ENCODE measurements at places on chromosomes 1 and 21.

DNA sequence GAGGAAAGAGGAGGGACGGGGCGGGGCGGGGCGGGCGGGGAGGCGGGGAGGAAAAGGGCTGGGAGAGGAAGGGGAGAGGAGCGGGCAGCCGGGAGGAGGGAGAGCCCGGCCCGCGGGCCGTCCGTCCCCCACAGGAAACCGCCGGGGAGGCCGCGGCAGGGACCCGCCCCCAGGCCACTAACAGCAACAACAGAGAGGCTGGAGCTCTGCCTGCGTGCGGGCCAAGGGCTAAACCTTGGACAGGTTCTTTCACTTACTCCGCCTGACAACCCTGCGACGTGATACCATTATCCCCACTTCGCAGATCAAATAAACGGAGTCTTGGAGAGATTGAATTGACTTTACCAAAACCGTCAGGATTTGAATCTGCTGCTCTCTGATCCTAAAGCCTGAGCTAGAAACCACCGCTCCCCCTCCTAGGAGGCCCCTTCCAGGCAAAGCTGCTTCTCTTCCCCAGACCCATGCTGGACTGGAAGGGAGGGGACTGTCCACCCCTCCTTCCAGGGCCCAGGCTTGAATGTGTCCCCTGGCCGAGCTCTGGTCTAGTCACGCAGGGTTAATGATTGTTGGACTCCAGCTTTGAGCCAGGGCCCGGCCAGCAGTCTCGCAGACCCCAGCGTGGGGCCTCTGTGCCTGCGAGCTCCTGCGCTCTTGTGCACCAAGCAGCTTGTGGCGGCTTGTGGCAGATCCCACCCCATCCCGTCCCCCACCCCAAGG is at the start of gene EVA1B:
Gene EVA1B, minus strand, starts transcription at position 10 of the 717 bp plus-strand sequence. CDS start 608 bp downstream, outside the sequence.
- DNase-seq, result no peak

DNA sequence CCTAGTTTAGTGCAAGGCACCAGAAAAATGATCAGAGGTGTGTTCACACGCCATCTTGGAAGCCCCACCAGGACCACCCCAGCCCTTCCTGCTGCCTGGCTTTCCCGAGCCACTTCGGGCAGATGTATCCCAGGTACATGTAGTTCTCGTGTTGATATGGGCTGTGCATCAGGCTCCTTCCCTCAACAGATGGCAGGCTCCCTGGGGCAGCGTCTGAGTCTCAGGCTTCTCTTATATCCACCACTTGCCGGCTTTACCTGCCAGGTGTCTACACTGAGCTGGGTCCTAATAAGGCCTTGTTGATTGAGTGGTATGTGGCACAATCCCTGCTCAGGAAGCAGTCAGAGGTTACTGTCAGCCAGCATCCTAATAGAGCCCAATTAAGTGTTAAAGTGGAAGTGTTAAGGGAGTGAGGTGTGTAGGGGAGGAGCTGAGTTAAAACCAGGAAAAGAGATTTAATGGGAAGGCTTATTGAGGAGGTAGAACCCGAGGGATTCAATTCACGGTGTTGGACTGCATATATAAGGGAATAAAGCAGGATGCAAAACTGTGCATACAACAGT is 8.5 kb downstream of the GPA33 start:
- DNase-seq, result no peak

GRCh38 chr1:81478219-81478618 is 322.5 kb upstream of the ADGRL2 start:
- DNase-seq, result no peak

GRCh38 chr1:226672339-226672762 is 66.7 kb downstream of the ITPKB start:
- DNase-seq, result no peak

- no peak for DNase-seq
Observed at GRCh38 chr1:168932539-168932938, 174.0 kb upstream of the ATP1B1 start.

DNA sequence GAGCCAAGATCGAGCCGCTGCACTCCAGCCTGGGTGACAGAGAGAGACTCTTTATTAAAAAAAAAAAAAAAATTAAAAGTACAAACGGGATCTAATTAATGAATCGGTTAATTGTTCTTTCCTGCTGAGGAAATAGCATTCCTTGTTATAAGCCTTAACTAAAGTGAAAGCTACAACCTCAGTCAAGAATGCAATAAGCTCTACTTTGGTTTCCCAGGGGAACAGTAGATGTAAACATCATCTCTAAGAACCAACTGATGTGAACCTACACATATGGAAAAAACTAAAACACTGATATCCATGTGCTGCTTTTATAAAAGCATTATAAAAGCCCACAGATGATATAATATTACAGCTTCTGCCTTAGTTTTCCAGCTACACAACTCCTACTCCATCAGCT is 41.9 kb downstream of the LPGAT1 start:
- DNase-seq, result no peak

- no peak for DNase-seq
Observed at GRCh38 chr1:156346636-156347035, 8.3 kb downstream of the TSACC start.

GRCh38 chr1:225425201-225425786 is 2.5 kb downstream of the LBR start:
- DNase-seq, result no peak

GRCh38 chr21:36065497-36066036 is 4.3 kb upstream of the CBR1 start:
- DNase-seq, result no peak

DNA sequence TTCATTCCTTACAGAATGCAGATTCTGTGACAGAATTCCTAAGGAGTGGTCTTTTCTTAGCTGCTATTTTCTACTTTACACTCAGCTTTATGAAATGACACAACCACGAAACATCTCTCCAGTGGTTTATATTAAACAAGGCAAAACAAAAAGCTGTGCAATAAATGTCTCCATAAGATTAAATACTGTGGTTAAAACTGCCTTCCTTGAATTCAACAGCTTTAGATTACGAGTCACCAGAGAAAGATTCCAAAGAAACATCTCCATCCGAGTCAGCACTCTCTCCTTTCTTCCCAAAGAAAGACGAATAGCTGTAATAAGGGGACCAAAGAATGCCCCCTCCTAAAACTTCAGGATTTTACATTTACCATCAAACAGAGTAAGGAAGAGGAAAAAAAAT is 4.6 kb upstream of the C1orf87 start:
- DNase-seq, result no peak

Measured in stimulated activated CD8-positive, alpha-beta memory T cell treated with anti-CD3 and anti-CD28 coated beads, Interleukin-4, amount 100 ng/mL, for 24 hours (primary cell).